Activated CD4-positive, alpha-beta T cell treated with anti-CD3 and anti-CD28 coated beads, Interleukin-2, amount 50 U/mL, for 16 hours (primary cell): ENCODE measurements at places on chromosomes 7 and 10.

GRCh38 chr10:120514035-120514620 lies 57.1 kb downstream of the PLPP4 start:
- peak; percentile 15 for DNase-seq

GRCh38 chr10:65328486-65328885 lies 1597.3 kb upstream of the LRRTM3 start:
- DNase-seq, result no peak

DNA sequence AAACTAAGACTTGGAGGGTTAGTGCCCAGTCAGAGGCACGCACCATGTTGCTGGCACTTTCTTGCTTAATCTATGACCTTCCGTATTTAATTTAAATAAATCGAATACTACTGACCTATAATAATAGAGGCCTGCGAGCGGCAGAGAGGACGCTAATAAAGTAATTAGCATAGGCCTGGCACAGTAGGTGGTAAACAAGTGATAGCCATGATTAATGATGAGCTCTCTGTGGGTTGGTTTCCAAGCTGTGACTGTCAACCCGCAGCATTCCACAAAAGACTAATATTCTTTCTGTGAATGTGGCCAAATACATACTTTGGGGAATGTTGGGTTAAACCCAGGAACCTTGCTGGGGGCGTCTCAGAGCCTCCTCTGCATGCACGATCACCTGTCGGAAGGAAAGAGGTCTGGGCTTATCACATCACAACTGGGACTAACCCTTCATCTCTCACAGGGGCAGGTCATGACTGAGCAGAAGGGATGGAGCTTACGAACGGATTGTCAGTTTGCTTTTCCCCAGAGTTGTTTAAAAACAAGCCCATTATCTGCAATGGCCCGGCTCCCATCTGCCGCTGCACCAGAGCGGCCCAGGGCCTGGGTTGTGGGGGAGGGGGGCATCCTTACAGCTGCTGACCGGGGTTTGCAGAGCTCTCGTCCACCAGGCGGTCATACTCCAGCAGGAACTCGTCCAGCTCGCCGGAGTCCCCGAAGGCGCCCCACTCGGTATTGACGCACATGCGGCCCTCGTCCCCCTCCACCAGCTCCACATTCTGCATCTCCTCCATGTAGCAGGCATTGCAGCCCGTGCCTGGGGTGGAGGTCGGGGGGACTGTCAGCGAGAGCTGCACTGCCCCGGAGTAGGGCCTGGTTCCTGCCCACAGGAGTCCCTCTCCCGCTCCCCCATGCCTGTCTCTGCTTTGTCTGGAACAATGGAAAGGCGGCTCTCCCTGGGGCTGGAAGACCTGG lies 6.2 kb upstream of the MYL7 start:
- DNase-seq, result no peak

DNA sequence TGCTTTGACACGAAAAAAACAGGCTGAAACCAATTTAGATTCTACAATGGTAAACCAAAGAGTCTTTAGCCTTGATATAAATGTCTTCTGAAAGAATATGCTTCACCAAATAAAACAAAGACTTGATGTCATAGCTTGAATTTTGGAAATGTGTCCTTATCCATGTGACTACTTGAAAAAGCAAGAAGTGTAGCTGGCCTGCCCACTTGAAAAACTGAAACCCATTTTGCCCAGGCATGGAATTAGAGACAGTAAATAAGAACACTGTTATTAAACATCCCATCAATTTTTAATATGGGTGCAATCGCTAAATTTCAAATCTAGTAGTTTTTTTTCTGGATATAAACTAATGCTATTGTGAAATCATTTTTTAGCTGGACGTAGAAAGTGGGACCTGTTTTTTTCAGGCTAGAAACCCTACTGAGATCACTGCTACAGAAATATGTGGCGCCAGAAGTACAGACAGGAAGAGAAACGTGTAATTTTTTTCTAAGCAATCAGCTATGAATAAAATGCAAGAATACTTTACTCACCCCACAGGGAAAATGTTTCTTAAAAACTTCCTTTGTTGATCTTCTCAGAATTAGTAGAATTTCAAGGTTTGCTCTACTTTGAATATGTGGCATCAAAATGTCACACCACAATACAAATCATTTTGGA lies 56.7 kb downstream of the PIP4K2A start:
- peak; percentile 57 for DNase-seq

GRCh38 chr10:48694371-48695030 lies 9.8 kb downstream of the WDFY4 start:
- no peak for DNase-seq

GRCh38 chr10:62000037-62000603 lies 98.6 kb downstream of the ARID5B start:
- DNase-seq, result no peak

- no peak for DNase-seq
These were observed 590 bp upstream of the CRTAC1 start for GRCh38 chr10:98030991-98031431.

- no peak for DNase-seq
These were observed 67.9 kb upstream of the ANTXRL start for GRCh38 chr10:46218921-46219320.

- DNase-seq, result peak; percentile 65
These were observed 36.8 kb downstream of the CCM2 start for GRCh38 chr7:45036796-45037195.

- no peak for DNase-seq
These were observed 64.7 kb upstream of the ECHDC3 start for GRCh38 chr10:11677480-11677879.

GRCh38 chr7:90474284-90475210 lies 5.1 kb downstream of the PTTG1IP2 start:
- no peak for DNase-seq

DNA sequence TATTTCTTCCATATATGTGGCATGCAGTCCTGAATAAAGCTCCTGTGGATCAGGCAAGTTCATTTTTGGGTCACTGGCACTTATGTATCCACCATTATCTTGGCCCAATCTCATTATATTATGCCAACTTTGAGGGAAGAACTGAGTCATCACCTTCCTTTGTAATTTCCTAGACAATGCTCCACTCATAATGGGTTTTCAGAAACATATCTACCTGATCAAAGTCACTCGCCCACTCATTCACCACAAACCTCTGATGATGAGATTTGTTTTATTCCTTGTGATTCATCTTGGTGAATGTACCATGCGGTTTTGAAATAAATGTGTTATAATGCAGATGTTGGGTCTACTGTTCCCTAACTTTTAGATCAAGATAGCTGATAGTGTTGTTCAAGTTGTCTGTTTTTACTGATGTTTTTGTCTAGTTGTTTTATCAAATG lies 525.8 kb downstream of the KIF20B start:
- DNase-seq, result peak; percentile 79

- no peak for DNase-seq
These were observed 12.5 kb upstream of the GNA12 start for GRCh38 chr7:2856388-2857169.

- DNase-seq, result peak; percentile 28
These were observed 523.5 kb downstream of the PARD3 start for GRCh38 chr10:34291466-34292193.

GRCh38 chr10:50561816-50562215 lies 61.9 kb downstream of the SGMS1 start:
- DNase-seq, result no peak

DNA sequence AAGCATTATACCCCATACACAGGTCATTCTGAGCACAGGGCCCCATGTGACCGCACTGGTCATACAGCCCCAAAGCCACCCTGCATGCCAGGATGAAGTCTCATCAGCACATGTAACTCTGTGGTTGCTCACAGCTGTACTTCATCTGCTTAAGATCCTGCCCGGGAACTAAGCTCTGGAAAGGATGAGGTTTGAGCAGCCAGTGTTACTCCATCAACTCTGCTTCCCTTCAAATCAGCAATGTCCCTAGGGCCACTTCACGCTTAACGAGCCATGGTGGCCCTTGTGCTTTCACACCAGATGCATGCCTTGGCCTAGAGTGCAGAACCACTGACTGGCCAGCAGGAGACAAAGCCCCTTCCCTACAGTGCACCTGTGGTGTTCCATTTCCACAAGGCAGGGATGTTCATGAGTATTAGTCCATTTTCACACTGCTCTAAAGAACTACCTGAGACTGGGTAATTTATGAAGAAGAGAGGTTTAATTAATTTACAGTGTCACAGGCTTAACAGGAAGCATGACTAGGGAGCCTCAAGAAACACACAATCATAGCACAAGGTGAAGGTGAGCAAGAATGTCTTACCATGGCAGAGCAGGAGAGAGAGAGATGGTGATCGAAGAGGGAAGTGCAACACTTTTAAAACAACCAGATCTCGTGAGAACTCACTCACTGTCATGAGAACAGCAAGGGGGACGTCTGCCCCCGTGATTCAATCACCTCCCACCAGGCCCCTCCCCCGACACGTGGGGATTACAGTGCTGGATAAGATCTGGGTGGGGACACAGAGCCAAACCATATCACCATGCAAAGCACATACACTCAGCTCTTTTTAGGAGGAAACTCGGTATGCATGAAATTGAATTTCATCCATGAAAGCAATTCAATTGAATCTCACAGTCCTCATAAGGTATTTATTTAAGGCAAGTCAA lies 149.0 kb upstream of the CDCA7L start:
- no peak for DNase-seq

DNA sequence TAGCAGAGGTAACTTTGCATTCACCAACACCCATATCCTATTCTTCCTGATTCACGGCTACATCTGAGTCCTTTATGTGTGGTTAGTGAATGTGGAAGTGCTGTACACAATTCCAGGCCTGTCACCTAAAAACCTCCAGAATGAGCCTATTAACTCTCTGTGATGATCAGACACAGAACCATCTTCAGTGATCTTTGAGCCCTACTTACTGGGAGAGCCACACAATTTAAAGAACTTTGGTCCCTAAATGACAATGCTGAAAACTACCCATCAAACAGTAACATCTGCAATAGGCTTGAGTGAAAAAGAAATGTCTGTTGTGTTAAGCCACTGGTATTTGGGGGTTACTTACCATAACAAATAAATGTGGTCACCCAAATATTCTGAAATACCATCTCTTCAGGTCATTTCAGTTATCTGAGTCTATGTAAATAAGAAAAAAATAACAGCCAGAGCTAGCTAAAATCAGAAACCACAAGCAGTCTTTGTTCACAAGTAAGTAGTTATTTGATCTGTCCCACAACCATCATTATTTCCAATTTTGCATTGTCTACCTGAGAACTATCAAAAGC lies 145.7 kb downstream of the HGF start:
- DNase-seq, result no peak

- DNase-seq, result no peak
These were observed 173.3 kb upstream of the ZMIZ1 start for GRCh38 chr10:78895469-78895868.

DNA sequence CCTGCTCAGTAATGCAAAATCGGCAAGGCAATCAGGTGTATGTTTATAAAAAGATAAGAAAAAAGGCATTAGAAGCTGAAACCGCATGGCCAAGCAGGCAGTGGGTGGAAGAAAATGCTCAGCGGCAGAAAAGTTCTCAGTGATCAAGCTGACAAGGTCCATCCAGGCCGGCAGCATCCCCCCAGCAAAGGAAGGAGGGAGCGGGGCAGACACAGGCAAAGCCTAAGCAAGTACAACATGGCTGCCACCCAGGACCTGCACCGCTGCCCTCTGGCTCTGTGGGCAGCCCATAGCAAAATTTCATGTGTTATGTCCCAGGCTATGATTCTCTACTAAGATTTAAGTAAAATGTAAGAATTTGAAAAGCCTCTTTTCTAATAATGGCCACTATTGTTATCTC lies 45.4 kb downstream of the MRPS24 start:
- no peak for DNase-seq

DNA sequence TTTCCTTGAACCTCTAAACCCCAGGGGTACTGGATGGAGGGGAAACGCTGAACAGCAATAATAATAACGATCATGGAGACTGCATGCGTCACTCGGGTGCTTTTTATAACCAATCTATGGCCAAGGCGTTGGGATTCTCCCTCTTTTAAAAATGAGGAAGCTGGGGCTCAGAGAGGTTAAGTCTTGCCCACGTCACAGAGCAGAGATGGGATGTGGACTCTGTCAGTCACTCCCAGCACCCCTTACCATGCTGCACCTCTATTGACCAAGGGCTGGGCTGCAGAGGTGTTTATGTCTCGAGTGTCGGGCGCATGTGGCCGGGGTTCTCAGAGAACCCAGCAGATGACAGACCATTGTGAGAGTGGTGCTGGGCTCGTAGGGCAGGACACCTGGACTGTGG lies 129.9 kb downstream of the CDH23 start:
- DNase-seq, result no peak

DNA sequence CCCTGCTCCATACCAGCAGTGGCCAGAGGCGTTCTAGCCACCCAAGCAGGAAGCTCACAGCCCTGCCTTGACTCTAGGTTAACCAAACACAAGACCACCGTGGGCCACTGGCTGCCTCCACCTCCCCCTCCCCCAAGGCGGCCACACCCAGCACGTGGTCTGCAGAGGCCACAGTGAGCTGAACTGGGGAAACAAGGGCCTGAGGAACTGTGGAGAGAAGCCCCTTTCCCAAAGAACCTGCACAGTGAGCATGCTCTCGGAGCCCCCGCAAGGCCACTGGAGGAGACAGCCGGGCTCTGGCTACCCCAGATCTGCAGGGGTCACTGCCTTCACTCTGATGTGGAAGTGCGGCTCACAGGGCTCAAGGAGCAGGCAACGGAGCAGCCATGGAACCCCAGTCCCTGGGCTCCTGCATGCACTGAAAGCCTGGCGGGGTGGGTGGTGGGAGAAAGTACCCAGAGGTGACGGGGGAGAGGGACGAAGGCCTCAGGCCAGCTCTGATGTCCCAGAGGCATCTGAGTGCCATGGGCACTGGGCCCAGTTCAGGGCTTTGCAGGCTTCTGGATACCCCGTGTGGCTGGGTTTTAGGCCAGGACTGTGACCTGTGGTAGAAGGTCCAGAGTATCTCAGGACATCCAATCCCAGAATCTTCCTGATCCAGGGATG lies 189.2 kb downstream of the EBF3 start:
- no peak for DNase-seq

DNA sequence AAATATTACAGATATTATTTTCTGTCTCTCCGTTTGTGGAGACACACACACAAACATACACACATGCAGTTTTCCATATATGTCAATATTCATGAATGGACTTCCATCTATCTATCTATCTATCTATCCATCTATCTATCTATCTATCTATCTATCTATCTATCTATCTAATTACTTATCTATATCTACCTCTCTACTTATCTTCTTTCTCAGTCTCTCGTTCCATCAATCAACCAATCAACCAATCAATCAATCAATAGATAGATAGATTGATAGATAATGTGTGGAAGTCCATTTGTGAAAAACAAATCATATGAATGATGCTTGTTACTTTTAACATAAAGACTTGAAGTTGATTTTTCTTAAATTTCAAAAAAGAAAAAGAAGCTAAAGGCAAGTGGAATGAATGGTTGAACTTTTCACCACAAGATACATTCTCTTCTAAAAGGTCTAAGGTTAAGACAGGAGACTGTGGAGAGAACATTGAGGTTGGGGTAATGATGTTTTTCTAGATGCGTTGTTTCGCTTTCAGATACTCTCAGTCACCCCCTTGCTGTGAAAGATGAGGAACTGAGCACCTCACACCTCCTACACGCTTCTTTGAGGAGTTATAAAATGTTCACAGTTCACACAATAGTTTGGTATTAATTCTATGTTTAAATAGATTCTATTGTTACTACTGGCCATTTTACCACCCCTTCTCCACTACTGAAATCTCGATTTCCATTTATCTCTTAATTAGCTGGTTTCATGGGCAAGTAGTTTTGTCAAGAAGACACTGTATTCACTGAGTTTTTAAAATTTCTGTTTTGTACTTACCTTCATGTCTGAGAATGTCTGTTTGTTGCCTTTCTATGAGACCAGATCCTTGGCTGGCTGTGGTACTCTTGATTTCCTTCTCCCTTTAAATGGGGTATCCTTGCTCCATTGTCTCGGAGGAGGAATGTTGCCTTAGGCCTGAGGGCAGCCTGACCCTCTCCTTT lies 114.1 kb downstream of the EMX2 start:
- peak; percentile 37 for DNase-seq
